ENCODE measurements at places on chromosomes 13 and 19. TPM values are rescaled to one million over a fixed set of nuclear protein-coding genes. Genes with fewer than 3 reads are reported as not detected.

FOXA3 gene
- total RNA-seq, result 29.8 TPM

SLITRK5 gene
- not detected for total RNA-seq

ZNF333 gene
- 3.0 TPM for total RNA-seq

TMEM272 gene
- total RNA-seq, result 0.62 TPM

WDR87 gene
- total RNA-seq, result not detected

GDF15 gene
- total RNA-seq, result 146 TPM

PTGIR gene
- not detected for total RNA-seq

STOML3 gene
- total RNA-seq, result not detected

SBK2 gene
- total RNA-seq, result 0.24 TPM

DHDH gene
- 0.29 TPM for total RNA-seq

GTF3A gene
- 176 TPM for total RNA-seq

All from HepG2 (cell line).